CD4-positive, alpha-beta T cell treated with Interferon alpha-2 for 1 hour (primary cell): ENCODE measurements at places on chromosomes 4 and X.

GRCh38 chr4:25466966-25467697 lies 90.1 kb downstream of the ANAPC4 start:
- no peak for DNase-seq

DNA sequence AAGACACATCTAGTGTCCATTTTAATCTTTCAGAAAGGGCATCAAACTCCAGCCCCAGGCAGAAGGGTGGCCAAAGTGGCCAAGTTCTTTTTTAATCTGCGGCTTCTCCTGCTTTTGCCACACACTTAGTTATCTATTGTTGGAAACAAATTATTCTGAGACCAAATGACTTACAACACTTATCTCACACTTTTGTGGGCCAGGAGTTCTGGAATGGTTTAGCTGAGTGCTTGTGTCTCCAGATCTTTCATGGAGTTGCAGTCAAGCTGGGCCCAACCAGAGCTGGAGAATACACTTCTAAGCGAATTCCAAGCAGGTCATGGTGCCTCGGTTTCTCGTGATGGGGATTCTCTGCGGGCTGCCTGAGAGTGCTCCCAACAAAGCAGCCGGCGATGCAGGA lies 4.0 kb downstream of the TXK start:
- no peak for DNase-seq

DNA sequence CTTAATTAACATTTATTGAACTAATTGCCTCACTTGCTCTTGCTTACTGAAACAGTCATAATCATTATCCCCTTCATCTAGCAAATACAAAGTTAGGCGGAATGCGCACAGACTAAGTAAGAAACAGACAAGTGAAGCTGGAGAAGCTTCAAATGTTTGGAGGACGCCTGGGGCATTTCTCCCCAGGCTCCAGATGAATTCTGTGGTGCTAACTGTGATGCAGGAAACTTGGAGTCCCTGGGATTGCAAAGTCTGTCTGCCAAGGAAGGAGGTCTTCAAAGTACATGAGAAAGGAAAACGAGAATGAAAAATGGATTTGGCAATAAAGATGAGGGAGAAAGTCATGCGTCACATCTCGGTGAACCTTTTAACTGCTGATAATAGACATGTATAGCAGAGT lies 23.6 kb upstream of the MFAP3L start:
- DNase-seq, result no peak

DNA sequence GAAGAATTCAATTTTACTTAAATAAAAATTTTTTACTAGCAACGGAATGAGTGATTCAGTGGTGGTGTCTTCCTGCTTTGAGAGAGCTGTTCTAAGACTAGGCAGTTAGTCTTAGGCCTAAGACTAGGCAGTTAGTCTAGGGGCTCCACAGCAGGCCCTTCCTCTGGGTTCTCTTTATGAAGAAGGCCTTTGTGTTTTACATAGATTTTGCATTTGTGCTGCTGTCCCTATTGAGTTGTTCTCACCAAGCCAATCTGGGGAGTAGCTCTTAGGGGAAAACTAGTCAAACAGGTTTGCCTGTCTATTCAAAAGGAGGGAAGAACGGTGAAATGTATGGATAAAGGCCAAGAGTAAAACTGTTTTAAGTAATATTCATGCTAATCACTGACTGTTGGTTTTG lies 7.6 kb downstream of the UGT8 start:
- no peak for DNase-seq

DNA sequence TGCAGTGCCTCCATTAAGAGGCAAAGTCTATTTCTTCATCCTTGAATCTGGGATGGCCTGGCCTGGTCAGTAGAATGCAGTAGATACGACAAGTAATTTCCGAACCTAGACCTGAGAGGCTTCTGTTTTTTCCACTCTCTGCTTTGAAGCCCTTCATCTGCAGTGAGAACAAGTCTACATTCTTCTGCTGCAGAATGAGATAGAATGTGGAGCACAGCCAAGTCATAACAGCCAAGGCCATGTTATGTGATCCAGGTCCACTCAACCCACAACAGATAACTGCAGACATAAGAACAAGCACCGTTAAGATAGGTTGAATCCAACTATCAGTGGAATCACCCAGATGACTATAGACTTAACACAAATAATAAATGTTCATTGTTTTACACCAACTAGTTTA lies 1297.7 kb downstream of the C4orf33 start:
- no peak for DNase-seq

- no peak for DNase-seq
Measured at GRCh38 chr4:138558886-138559285, 316.7 kb upstream of the SLC7A11 start.

GRCh38 chr4:133152330-133152821 lies 3.3 kb downstream of the PCDH10 start:
- DNase-seq, result no peak

- DNase-seq, result no peak
Measured at GRCh38 chr4:92825256-92825655, 521.5 kb downstream of the GRID2 start.

GRCh38 chrX:29903360-29903759 lies 312.0 kb upstream of the MAGEB2 start:
- DNase-seq, result no peak

DNA sequence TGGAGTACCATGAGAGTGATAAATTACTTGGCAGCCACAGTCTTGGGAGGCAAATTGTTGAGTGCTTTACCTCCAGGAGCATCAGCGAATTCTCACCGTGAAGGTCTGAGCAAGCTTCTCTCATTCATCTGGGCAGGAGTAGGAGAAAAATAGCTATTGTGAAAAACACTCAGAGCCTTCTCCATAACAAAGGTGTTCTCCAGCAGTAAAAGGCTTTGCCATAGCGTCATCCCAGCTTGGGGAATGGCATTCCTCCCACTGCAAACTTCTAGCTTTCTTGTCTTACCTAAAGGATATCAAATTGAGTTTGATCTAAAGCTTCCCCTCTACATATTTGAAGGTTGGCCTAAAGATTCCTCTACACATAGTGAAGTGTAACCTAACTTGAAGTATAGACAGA lies 29.8 kb upstream of the MAGEA11 start:
- DNase-seq, result no peak

GRCh38 chrX:14420841-14421240 lies 108.5 kb upstream of the GLRA2 start:
- DNase-seq, result no peak

DNA sequence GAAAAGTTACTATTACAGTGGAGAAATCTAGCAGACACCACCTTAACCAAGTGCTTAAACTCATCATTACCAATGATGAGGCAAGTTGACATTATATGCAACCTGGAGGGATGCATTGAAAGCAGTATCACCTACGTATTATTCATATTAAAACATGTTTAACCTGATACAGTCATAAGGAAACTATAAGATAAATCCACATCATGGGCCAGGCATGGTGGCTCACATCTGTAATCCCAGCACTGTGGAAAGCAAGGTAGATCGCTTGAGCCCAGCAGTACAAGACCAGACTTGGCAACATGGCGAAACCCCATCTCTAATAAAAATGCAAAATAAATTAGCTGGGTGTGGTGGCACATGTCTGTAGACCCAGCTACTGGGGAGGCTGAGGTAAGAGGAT lies 22.3 kb upstream of the INTU start:
- DNase-seq, result no peak

- DNase-seq, result no peak
Measured at GRCh38 chrX:6291444-6291843, 62.8 kb upstream of the NLGN4X start.

- no peak for DNase-seq
Measured at GRCh38 chr4:169758401-169758962, 738 bp upstream of the HPF1 start.

DNA sequence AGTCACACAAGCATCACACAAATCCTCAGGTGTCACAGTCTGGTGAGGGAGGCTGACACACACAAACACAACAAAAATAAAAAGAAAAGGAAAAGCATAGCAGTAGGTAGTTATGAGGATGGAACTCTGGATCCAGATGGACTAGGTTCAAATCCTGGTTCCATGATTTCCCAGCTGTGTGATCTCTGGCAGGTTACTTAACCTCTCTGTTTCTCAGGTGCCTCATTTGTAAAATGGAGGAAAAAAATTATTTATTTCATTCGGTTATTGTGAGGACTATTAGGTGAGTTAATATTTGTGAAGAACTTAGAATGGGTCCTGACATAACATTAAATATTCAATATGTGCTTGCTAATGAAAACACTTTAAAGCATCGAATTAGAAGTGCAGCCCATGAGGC lies 19.8 kb downstream of the GAGE1 start:
- DNase-seq, result no peak

DNA sequence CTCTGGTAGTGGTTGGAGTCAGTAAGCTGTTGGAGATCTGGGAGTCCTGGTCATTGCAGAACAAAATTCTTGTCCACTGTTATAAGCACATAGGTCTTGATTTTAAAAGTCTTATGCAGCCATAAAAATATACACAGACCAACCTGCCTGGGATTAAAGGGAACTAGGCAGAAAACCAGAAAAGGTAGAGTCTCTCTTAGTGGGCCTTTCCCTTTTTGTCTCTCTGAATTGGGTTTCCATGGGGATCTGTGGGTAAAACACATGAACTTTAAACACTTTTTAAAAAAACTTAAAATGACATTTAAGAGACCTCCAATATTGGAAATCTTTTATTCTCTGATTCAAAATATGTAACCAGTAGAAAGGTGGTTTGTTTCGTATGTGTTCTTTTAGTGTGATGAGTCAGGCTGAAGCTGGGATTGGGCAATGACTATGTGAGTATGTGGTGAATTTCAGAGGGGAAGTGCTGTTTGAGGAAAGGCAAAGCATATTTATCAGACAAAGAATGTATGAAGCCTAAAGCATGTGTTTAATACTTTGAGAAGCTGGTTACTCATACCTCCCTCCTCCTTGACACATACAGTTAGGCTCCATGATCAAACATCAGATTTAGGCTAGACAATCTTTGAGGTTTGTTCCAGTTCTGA lies 29.6 kb downstream of the SLC16A2 start:
- no peak for DNase-seq

DNA sequence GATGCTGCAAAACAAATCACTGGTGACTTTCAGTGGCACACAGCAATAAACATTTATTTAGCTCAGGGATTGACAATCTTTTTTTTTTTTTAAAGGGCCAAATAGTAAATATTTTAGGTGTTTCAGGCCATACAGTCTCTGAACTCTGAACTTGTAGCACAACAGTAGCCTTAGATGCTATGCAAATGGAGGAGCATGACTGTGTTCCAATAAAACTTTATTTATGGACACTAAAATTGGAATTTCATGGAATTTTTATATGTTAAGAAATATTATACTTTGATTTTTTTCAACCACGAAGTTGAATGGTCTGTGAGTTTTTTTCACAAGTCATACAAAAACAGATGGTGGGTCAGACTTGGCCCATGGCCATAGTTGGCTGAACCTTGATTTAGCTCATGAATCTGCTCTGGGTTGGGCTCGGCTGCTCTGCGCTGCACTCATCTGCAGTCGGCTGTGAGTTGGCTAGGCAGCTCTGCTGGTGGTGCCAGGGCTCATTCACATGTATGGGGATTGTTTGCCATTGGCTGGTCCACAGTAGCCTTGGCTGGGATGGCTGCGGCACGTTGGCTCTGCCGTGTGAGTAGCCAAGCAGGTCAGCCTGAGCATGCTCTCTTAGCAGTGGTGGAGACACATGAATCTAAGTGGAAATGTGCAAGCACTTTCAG lies 231.7 kb upstream of the PGRMC2 start:
- DNase-seq, result no peak
